ENCODE measurements at places on chromosomes 13 and 19. TPM values are rescaled to one million over a fixed set of nuclear protein-coding genes. Genes with fewer than 3 reads are reported as not detected.

CEACAM8 gene
- 7.4 TPM for total RNA-seq

AMER2 gene
- 81.6 TPM for total RNA-seq

SIGLEC5 gene
- total RNA-seq, result 1.6 TPM

EID2 gene
- 17.1 TPM for total RNA-seq

ZNF177 gene
- total RNA-seq, result 11.5 TPM

COX7A1 gene
- total RNA-seq, result 20.5 TPM

APOC4 gene
- 0.22 TPM for total RNA-seq

FAM83E gene
- not detected for total RNA-seq

SIAH3 gene
- 11.5 TPM for total RNA-seq

FPR3 gene
- total RNA-seq, result 0.17 TPM

ZNF547 gene
- 8.0 TPM for total RNA-seq

TNNI3 gene
- 3.2 TPM for total RNA-seq

CASP14 gene
- total RNA-seq, result not detected

- no peak overlapping the region for H3K4me3 ChIP-seq
- no peaks in the 10 kb centered on the region for H3K36me3 ChIP-seq
- no peak for DNase-seq
Measured at GRCh38 chr13:32545083-32545482, 6.5 kb upstream of the N4BP2L2 start.

DNA sequence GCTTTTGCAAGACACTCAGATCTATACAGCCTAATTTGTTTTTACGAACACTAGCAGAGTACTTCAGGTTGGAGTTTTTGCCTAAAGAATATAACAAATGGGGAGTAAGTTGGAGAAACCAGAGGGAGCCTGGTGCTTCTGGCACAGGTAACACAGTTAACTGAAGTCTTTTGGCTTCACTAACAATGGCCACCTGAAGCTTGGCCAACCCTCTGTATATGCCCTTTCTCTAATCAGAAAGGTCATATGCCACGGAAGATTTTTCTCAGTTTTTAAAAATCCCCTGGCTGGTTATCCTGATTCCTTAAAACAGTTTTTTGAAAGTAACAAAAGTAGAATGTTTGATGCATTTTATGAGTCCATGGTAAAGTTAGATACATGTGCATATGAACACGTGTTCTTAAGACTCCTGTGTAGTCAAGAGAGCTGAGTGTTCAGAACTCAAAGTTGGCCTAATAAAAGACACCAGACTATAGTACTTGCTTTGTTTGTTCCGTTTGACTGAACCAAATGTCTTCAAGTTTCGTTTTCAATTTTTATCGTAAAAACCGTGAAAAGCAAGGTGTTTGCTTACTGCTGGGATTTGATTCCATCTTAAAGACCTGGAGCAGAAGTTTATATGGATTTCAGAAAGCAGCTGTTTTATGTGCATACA lies 137.5 kb downstream of the KCNRG start:
- no peak for DNase-seq
- no peaks in the 10 kb centered on the region for H3K4me1 ChIP-seq
- H3K36me3 ChIP-seq, result no peaks in the 10 kb centered on the region

GRCh38 chr19:31383553-31383952 lies 34.3 kb upstream of the TSHZ3 start:
- H3K27me3 ChIP-seq, result no peaks in the 10 kb centered on the region
- no peak for DNase-seq
- peaks cover 3% of the 10 kb centered on the region for H3K4me1 ChIP-seq
- no peaks in the 10 kb centered on the region for H3K36me3 ChIP-seq
- H3K4me3 ChIP-seq, result no peak overlapping the region
- no peak overlapping the region for H3K27ac ChIP-seq

- DNase-seq, result no peak
- no peak overlapping the region for H3K27ac ChIP-seq
Measured at GRCh38 chr19:7783991-7784423, 21.0 kb downstream of the CLEC4M start.

DNA sequence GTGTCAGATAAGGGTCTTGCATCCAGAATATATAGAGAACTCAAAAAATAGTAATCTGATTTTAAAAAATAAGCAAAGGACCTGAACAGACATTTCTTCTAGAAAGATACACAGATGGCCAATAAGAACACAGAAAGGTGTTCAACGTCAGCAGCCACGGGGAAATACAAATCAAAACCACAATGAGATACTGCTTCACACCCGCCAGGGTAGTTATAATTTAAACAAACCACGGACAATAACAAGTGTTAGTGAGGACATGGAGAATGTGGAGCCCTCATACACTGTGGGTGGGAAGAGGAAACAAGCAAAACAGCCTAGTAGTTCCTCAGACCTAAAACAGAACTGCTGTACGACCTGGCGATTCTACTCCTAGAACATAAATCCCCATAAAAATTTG lies 26.7 kb upstream of the NAPA start:
- no peak overlapping the region for H3K27ac ChIP-seq
- H3K27me3 ChIP-seq, result peaks cover 20% of the 10 kb centered on the region
- no peak for DNase-seq

DNA sequence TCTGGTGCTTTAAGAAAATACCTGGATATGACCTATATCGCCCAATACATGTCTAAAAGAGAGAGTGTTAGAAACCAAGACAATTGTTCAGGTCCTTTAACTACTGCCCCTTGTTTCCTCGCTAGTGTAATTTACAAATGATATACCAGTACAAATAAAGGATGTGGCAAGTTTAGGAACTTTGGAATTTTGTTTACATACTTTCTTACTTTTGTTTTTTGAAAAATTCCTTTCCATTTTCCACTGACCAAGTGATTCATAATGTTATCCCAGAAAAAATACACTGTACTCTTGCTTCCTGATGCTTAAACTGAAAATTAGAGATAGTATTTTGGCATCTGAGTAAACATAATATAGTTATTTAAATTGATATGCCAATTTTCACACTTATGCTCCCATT lies 96.8 kb upstream of the CSNK1A1L start:
- no peaks in the 10 kb centered on the region for H3K27me3 ChIP-seq
- H3K36me3 ChIP-seq, result no peaks in the 10 kb centered on the region
- H3K27ac ChIP-seq, result no peak overlapping the region
- H3K4me1 ChIP-seq, result no peaks in the 10 kb centered on the region

- no peaks in the 10 kb centered on the region for H3K27me3 ChIP-seq
- peaks cover 7% of the 10 kb centered on the region for H3K4me1 ChIP-seq
- H3K36me3 ChIP-seq, result no peaks in the 10 kb centered on the region
- peak overlapping the region; percentile 72 for H3K4me3 ChIP-seq
- DNase-seq, result peak; percentile 97
Measured at GRCh38 chr19:48203794-48204628, 33.5 kb downstream of the ZSWIM9 start.

DNA sequence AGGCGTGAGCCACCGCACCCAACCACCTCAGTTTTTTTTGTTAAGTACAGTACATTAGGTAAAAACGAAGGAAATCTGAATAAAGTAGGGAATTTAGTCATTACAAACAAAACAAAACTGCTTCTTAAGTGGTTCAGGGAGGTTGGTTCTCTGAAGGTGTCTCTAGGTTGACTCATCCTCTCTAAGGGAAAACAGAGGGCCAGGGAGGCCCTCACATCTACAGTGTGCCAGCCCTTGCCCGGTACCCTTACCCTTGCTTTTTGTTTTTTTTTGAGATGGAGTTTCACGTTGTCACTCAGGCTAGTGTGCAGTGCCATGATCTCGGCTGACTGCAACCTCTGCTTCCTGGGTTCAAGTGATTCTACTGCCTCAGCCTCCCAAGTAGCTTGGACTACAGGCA lies 17.2 kb upstream of the JUND start:
- no peaks in the 10 kb centered on the region for H3K27me3 ChIP-seq
- peaks cover 21% of the 10 kb centered on the region for H3K4me1 ChIP-seq
- H3K36me3 ChIP-seq, result no peaks in the 10 kb centered on the region
- H3K27ac ChIP-seq, result no peak overlapping the region

DNA sequence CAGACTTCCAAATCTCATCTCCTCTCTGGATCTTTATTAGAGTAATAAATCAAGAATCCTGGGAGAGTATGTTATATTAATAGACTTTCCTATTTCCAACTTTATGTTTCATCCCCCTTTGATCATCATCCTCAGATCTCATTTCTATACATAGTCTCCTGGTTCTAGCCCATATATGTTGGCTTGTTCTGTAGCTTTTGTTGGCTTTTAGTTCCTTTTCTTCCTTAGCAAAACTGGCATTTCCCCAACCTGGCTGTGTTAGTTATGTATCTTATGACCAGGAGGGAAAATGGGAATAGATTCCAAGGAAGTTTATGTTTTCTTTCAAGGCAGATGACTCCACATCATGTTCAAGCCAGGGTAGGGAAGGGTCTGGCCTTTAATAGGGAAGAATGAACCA lies 2464.5 kb downstream of the PCDH9 start:
- no peaks in the 10 kb centered on the region for H3K36me3 ChIP-seq
- H3K4me1 ChIP-seq, result no peaks in the 10 kb centered on the region
- no peak overlapping the region for H3K4me3 ChIP-seq
- DNase-seq, result no peak
- H3K27ac ChIP-seq, result no peak overlapping the region

GRCh38 chr19:46665072-46665471 lies 4.1 kb upstream of the DACT3 start:
- no peak overlapping the region for H3K4me3 ChIP-seq
- no peak overlapping the region for H3K27ac ChIP-seq
- H3K36me3 ChIP-seq, result no peaks in the 10 kb centered on the region
- H3K27me3 ChIP-seq, result no peaks in the 10 kb centered on the region
- peaks cover 11% of the 10 kb centered on the region for H3K4me1 ChIP-seq

GRCh38 chr19:42388851-42389489 lies 1.1 kb downstream of the CNFN start:
- no peak overlapping the region for H3K27ac ChIP-seq
- no peaks in the 10 kb centered on the region for H3K36me3 ChIP-seq
- peaks cover 14% of the 10 kb centered on the region for H3K27me3 ChIP-seq
- no peak overlapping the region for H3K4me3 ChIP-seq

DNA sequence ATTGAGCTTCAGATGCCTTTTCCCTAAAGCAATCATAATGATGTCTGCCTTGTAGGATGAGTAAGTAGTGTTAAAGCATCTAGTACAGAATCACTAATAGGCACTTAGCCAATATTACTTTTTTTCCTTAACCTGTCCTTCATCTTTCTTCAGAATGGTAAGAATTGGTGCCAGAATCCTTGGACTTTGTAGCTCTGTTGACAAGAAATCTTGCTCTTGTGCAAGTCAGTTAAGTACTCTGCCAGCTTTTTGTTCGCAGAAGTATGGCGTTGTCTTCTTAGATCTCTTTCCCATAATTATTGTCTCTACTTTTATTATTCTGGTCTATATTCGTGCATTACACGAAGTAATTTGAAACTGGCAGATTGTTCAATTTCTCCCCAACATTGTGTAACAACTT lies 554.5 kb downstream of the PCDH9 start:
- no peaks in the 10 kb centered on the region for H3K36me3 ChIP-seq
- no peak for DNase-seq
- no peak overlapping the region for H3K4me3 ChIP-seq
- no peaks in the 10 kb centered on the region for H3K4me1 ChIP-seq

DNA sequence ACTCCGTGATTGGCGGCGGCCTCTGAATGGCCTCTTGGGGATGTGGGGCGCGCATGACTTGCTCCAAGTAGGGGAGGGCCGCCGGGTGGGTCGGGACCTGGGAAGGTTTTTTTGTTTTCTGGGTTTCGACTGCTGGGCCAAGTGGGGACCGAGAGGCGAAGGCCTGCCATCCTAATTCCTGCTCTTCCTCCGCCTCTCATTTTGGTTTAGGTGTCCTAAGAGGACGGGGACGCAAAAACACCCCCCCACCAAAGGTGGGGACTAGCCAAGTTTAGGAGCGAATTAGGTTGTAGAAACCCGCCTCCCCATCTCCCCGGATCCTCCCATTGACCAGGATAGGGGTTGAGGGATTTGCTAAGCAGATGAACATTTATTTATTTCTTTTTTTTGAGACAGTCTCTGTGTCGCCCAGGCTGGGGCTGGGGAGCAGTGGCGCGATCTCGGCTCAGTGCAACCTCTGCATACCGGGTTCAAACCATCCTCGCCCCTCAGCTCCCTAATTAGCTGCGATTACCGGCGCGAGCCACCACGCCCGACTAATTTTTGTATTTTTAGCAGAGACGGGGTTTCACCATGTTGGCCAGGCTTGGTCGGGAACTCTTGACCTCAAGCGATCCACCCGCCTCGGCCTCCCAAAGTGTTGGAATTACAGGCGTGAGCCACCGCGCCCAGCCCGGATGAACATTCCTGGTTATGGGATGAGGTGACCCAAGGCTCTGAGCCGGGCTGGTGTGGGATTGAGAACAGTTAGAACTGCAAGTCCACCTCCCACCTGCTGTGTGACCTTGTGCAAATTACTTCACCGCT lies 838 bp downstream of the PPP2R1A start:
- H3K4me3 ChIP-seq, result peak overlapping the region; percentile 86
- DNase-seq, result no peak
- peaks cover 25% of the 10 kb centered on the region for H3K36me3 ChIP-seq
